ENCODE measurements at places on chromosomes 16 and 17.

- DNase-seq, result no peak
Observed at GRCh38 chr16:6524501-6524900, 808.1 kb upstream of the RBFOX1 start.

DNA sequence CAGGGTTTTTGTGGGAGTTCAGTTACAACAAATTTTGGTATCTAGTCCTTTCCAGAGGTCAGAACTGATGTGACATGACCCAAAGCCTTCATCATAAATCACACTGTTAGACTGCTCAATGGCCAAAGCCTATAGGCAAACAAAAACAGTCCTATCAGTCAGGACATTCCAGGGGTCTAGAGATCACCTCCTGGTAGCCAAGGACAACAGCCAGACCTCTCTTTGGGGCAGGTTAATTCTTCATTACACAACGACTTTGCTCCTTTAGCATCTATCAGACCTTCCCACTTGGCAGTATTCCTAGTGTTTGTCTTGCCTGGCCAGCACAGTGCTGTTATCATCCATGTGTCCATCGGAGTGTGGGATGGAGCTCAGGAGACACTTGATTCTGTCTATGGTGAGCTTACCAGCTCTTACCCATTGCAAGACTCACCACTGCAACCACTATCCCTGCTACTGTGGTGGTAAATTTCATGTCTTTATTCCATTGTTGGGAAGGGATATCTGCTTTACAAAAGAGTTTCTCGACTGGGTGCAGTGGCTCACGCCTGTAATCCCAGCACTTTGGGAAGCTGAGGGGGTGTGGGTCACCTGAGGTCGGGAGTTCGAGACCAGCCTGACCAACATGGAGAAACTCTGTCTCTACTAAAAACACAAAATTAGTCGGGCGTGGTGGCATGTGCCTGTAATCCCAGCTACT is 95.5 kb upstream of the DHX40 start:
- no peak for DNase-seq

DNA sequence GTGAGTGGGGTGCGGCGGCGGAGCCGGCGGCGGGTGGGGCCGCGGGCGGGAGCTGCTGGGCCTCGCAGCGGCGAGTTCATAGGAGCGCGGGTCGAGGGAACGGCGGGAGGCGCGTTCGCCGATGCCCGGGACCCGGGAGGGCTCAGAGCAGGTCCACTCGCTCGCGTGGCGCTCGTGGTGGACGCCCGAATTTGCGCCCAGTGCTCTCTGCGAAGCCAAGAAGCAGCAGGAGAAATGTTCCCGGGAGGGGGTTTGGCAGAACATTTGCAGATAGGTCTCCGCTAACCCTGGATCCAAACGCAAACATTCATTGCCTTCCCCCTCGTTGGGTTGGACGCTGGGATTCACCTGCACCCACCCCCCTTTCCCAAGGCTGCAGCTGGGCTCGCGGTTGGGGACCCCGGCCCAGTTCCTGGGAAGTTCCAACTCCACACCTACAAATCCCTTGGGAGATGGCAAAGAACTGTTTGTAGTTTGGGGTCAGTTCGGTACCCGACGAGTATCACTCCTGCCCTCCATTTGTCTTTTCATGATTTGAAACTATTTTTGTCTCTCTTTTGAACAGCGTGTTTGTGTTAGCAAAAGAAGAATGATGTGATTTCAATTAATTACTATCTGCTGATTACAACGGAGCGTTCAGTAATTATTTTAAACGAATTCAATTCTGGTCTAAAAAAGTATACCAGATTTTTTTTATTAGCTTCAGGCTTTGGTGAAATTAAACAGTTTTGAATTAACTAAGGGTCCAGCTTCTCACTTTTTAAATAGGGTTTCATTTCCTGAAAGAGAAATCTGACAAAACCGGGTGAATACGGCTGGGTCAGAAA is 2.3 kb downstream of the NTN1 start:
- DNase-seq, result peak; percentile 68

DNA sequence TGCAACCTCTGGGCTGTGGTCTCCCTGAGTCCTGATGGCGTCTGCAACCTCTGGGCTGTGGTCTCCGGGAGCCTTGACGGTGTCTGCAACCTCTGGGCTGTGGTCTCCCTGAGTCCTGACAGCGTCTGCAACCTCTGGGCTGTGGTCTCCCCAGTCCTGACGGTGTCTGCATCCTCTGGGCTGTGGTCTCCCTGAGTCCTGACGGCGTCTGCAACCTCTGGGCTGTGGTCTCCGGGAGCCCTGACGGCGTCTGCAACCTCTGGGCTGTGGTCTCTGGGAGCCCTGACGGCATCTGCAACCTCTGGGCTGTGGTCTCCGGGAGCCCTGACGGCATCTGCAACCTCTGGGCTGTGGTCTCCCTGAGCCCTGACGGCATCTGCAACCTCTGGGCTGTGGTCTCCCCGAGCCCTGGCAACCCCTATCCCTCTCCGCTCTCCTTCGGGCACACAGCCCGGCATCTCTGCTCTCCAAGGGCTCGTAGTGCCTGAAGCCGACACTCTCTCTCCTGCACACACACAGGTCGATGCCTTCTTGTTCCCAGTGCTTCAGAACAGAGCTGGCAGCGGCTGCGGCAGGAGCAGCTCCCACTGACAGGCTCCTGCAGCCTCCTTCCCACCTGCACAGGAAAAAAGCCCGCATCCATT is 45.6 kb downstream of the METRNL start:
- peak; percentile 34 for DNase-seq

DNA sequence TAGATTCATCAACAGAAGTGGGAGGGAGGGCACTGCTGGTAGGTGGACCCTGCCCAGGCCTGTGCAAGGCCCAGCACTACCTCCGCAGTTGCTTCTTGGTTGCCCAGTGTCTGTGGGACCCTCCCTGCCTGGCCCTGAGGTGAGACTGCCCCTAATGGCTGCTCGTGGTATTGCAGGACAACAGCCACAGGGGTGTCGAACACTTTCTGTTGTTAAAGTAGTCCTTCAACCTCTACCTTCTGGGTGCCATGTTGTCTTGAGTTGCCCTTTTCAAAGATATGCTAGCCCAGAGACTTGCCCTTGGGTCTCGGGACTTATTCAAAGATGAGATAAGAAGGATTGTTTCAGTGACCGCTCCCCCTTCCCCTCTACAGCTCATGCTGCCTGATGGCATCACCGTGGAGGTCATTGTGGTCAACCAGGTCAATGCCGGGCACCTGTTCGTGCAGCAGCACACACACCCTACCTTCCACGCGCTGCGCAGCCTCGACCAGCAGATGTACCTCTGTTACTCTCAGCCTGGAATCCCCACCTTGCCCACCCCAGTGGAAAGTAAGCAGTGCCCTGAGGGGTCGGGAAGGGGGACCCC is 29.1 kb downstream of the AKAP1 start:
- DNase-seq, result peak; percentile 92

DNA sequence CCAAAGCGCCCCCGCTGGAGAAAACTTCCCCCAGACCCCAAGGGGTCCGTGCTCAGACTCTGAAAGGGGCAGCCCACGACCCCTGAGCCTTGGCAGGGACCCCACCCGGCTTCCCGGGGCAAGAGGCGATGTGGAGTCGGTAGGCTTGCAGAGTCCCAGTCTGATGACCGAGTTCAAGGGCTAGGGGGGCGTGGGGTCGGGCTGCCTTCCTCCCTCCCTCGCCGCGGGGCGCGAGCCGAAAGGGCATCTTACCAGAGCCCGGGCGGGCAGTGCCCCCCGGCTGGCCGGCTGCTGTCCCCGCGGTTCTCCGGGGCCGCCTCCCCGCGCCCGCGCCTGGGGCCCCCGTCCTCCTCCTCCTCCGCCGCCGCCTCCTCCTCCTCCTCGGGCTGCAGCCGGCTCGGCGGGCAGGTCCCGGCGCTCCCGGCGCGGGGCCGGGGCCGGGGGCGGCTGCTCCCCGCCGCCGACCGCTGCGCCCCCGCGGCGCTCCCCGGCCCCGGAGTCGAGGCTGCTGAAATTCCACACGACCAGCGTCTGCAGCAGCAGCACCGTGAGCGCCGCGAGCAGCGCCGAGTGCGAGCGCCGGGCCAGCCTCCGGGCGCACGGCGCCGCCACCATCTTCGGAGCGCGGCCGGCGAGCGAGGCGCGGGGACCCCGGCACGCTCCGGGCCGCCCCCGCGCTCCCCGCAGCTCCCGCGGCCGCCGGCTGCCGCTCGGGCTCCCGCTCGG is 415 bp downstream of the XYLT1 start:
- peak; percentile 89 for DNase-seq

DNA sequence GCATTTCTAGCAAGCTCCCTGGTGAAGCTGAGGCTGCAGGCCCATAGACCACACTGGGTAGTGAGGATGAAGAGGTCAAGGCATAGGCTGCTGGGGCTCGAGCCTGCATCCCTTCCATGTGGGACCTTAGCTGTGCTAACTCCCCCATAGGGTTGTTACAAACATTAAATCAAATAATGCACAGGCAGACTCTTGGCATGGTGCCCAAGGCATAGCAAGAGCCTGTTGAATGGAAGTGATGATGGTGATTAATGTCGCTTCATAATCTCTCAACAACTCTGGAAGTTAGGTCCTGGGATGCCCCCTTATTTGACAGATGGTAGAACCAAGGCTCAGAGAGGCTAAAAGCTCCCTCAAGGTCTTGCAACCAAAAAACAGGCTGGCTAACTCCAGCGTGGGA is 283.9 kb upstream of the EEF2KMT start:
- DNase-seq, result no peak

DNA sequence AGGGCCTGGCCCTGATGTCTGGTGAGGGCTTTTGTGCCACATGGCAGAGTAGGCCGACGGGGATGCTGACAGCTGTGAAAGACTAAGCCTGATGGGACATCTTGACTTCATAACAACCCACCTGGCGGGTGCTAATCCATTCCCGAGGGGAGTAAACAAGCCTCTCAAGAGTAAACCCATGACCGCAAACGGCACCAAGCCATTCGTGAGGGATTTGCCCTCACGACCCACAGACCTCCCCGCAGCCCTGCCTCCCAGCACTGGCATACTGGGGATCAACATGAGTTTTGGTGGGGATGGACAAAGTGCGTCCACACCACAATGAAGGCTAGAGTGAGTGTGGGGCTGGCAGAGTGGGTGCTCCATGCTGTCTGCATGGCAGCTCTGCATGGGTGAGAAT is 11.7 kb downstream of the RNF213 start:
- peak; percentile 65 for DNase-seq

GRCh38 chr16:83338941-83339340 is 468.8 kb upstream of the HSBP1 start:
- no peak for DNase-seq

DNA sequence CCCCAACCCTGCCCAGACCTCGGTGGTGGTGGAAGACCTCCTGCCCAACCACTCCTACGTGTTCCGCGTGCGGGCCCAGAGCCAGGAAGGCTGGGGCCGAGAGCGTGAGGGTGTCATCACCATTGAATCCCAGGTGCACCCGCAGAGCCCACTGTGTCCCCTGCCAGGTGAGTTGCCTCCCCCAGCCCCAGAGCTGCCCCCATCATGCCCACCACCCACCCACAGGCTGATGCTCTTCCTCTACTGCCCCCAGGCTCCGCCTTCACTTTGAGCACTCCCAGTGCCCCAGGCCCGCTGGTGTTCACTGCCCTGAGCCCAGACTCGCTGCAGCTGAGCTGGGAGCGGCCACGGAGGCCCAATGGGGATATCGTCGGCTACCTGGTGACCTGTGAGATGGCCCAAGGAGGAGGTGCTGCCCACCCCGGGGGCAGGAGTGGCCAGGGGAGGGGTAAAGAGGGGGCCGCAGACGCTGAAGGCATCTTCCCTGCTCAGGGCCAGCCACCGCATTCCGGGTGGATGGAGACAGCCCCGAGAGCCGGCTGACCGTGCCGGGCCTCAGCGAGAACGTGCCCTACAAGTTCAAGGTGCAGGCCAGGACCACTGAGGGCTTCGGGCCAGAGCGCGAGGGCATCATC is 8.4 kb downstream of the GALK1 start:
- DNase-seq, result no peak

DNA sequence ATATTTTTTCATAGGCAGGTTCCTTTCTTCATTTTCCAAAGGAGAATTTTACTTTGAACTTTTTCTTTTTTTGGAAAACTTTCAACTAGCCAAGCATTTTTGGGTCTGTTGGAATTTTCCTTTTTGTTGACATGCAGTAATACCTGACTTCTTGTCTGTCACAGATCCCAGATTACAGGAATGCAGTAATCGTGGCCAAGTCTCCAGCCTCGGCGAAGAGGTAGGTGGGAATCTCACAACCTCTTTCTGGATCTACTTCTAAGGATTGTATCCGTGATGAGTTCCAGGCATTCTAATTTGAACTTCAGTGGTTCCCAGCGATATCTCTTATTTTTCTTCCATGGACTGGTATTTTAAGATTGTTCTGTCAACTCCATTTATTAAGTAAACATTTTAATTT is 31.7 kb downstream of the PRPSAP2 start:
- no peak for DNase-seq

GRCh38 chr16:54409982-54410381 is 123.4 kb upstream of the IRX3 start:
- DNase-seq, result no peak

GRCh38 chr16:68065716-68066305 is 19.4 kb upstream of the NFATC3 start:
- DNase-seq, result peak; percentile 89

GRCh38 chr16:66651474-66651765 is 45.1 kb downstream of the CMTM4 start:
- DNase-seq, result no peak
